ENCODE measurements at places on chromosomes 1 and 21.

DNA sequence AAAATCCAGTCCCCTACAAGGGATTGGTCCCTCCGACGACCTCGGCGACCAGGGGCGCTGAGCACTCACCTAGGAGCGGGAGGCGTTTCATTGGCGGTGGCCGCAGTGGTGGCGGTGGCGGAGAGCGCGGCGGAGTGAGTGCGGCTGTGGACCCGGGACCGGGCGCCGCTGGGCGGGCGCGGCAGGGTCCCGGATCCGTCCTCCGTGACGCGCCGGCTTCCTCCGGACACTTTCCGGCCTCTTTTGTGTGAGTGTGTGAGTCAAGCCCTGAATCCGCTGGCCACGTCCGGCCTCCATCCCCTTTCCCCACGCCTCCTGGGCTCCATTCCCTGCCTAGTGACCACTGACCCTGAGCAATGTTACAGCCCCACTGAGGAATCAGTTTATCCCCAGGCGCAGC, at the start of gene ADGRL4:
Gene ADGRL4 (minus strand): TSS at position 167 of the 400 bp plus-strand sequence. CDS start 76 bp downstream, at position 91.
- no peak for DNase-seq

DNA sequence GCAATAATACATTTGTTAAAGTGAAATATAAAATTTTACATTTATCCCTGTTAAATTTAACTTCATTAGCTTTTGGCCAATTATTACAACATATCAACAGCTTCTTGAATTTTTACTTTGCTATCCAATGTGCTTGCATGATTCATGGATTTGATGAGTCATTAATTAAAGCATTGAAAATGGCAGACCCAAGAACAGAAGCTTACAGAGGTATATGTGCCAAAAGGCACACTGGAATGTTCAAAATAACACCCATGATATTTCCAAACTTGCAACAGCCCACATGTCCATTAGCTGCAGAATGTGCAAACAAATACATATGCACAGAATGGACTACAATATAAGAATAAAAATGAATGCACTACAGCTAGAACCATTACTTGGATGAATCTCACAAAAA, 76.4 kb upstream of the MAN1A2 start:
- DNase-seq, result no peak

DNA sequence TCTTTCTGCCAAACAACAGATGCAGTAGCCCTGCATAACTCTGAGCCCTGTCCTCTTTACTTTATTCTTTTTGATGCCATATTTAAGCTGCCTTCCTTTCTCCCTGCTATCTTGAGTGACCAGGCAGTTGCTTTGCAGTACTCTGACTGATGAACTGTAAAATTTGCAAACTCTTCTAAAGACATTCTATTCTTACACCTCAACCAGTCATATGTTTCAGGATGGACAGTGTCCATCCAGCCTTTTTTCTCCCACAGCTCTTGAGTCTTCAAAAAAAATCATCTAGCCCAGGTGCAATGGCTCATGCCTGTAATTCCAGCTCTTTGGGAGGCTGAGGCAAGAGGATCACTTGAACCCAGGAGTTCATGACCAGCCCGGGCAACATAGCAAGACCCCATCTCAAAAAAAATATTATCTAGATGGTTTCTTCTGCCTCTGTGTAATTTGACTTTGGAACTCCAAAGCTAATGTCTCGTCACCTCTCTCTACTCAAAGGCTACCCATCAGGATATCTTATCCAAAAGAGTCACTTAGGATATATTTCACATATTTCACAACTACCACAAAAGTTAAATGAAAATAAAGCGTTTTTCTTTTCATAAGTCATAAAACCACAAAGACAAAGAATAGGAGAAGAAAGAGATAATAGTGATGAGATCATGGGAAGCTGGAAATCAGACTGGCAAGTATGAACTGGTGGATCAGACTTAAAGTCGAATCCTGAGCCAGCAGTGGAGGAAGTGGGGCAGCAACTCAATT, 54.6 kb upstream of the IPO9 start:
- DNase-seq, result no peak

- DNase-seq, result no peak
Measured at GRCh38 chr21:8993943-8994639, 1527.3 kb upstream of the TPTE start.

DNA sequence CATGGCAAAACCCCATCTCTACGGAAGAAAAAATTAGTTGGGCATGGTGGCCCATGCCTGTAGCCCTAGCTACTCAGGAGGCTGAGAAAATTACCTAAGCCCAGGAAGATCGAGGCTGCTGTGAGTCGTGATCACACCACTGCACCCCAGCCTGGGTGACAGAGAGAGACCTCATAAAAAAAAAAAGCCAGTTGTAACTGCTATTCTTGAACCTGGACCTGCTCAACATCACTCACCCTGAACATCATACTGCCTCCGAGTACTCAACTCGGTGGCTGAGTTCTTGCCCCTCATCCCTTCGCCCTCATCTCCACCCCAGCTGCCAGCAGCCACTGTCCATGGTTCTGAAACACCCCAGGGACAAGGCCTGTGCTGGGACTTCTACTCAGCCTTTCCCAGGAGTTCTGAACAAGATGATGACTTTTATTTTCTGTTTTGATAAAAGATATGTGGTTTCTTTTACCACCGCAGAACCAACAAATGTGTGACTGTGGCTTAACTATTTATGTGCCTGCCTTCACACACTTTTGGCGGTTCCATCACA, 5.4 kb upstream of the DISP3 start:
- no peak for DNase-seq

- DNase-seq, result no peak
Measured at GRCh38 chr1:167994560-167994959, 57.7 kb upstream of the MPC2 start.

- no peak for DNase-seq
Measured at GRCh38 chr1:80359666-80360065, 1353.1 kb upstream of the ADGRL4 start.

DNA sequence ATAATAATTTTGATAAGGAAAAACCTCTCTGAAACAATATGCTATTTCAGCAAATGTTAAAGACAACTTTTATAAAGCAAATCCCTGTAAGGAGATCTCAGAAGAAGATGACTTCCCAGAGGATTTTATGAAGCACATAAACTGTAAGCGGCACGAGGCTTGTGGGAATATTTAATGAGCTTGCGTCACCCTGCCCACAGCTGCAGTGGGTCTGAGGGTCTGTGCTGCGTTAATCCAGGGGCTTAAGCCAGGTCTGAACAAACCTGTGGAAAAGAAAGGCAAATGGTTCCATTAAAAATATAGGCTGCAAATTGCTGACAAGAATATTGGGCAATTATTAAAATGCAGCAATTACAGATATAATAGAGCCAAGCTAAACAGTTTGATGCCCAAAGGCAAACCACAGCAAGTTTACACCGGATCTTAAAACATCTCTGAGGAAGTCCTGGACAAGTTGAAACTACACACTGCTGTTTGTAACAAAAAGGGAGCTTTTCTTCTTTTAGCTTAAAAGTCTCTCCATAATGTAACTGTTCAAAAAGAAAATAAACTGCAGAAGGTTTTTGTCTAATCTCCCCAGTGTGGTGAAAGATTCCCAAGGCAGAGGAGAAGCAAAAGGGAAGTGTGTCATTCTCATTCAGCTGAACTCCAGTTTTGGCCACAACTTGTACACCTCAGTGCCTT, 21.8 kb downstream of the TGFBR3 start:
- no peak for DNase-seq
